OCI-M1 (cell line): ENCODE measurements at places on chromosomes 3 and 15.
A peak's percentile ranks its signal among the peaks of the same experiment; 100 is the strongest.

DNA sequence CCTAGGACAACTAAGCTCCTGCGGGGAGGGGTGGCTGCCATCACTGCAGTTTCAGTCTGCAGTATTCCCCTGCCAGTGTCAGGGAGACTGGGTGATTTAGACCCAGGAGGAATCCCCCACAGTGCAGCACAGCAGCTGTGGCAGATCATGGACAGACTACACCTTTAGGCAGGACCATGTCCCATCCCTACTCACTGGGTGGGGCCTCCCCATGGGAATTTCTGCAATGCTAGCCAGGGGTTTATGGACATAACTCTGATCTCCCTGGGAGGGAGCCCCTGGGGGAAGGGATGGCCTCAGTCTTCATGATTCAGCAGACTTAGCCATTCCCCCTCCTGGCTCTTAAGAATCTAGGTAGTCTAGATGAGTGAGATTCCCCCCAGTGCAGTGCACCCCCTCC is 130.1 kb upstream of the STAC start:
- no peak for DNase-seq

GRCh38 chr3:190519886-190520285 is 6.0 kb downstream of the IL1RAP start:
- DNase-seq = no peak

- DNase-seq = no peak
Observed at GRCh38 chr3:197782230-197782629, 8.8 kb upstream of the LRCH3 start.

DNA sequence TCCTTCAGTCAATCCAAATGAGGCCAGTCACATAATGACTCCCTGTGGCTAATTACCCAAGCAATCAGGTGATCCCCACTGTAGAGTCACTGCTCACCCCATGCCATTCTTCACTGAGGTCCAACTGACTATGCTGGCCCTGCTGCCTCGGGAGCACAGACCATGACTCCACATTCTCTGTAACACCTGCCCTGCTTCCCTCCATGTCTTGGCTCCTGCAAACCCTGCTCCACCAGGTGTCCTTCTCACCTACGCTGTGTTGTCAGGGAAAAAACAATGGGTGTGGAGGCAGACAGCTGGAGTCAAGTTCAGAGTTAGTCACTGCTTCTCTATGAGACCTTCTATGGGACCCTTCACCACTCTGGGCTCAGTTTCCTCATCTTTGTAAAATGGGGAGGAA is 6.1 kb upstream of the SFMBT1 start:
- DNase-seq = no peak

GRCh38 chr15:100196326-100197058 is 145.3 kb downstream of the ADAMTS17 start:
- DNase-seq = no peak

DNA sequence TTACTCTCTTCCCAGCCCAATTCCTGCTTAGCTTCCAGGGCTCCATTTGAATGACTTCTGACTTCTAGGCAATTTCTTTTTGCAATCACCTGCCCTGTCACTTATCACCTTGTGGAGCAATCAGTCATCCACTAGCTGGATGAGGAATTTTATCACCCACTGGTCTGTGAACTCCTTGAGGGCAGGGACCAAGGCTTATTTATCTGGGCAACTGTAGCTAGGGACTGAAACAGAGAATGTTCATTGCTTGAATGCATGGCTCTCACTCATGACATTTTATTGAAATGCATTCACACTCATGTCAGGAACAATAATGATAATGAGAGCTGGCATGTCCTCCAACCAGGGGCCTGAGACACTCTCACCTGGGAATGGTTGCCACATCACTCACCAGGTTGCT is 15.5 kb downstream of the TNFAIP8L3 start:
- DNase-seq = no peak

DNA sequence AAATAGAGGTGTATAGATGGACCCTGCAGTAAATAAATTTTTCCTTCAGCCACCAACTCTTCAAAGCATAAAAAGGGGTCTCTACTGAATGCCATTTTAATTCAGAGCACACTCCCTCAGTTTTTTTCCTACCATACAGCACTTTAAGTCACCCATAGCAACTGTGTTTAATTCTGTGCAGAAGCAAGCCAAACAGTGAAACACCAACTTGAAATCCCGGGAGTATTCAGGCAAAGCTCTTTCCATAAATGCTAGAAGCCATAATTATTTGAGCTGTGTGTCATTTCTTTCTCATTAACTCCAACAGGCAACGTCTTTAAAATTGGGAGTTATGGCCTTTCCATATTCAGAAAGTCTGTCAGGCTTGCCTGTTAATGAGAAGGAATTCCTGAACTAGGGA is 562.1 kb downstream of the GRM7 start:
- DNase-seq = no peak

DNA sequence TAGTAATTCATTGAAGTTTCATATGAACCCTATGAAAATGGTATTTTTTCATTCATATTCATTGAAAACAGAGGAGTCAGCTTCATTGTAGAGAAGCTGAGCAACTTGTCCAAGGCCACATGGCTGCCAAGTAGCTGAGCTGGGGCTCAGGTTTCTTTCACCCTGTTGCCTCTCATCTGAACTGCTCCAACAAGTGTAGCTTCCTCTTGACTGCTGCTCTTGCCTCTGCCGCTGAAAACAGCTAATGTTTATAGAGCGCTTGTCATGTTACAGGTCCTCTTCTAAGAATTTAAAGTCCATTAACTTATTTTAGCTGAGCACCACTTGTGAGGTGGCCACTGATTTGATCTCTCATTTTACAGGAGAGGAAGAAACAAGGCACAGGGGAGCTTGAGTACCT is 81.1 kb downstream of the PDCD6IP start:
- no peak for DNase-seq

DNA sequence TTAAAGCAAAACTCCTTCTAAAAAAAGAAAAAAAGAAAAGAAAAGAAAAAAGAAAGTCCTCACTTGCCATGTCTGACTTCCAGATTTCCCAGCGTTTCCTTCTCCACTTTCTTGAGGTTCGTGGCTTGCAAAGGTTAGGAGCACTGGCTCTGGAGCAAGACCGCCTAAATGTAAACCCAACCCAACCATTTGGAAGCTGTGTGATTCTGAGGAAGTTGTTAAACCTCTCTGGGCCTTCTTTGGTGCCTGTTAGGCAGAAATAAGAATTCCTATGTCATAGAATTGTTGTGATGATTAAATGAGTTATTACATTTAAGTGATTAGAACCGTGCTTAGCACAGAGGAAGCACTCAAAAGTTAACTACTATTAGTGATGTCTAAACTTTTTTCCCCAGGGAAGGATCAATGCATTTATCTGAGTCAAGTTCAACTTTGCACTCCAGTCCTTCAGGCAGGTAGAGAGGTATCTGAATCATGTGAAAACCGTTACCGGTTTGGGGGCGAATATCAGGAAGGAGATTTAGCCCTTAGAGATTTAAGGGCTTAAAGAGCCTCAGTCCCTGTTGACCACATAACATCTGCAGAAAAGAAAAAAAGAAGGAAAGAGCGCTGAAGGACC is 78.3 kb upstream of the HES1 start:
- DNase-seq = no peak

DNA sequence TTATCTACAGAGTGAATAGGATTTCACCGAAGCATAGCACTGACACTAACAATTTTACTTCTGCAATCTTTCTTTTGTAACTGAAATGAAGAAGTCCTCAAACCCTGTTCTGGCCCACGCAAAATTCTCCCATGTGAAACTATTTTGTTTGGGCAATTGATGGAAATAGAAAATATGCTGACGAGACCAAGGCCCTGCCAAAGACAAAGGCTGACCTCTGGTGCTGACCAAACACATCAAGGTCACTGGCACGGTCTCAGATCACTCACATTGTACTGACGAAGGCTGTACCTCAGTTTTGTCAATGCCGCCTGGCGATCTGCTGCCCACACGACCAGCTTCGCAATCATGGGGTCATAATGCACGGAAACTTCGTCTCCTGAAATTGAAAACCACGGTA is 58.4 kb upstream of the DCUN1D1 start:
- no peak for DNase-seq

- peak; percentile 22 for DNase-seq
Observed at GRCh38 chr3:57852896-57853295, 96.8 kb downstream of the SLMAP start.

- peak; percentile 50 for DNase-seq
Observed at GRCh38 chr3:122562923-122563716, 980 bp downstream of the PARP9 start.

GRCh38 chr3:72675243-72675642 is 173.0 kb downstream of the SHQ1 start:
- DNase-seq = no peak

DNA sequence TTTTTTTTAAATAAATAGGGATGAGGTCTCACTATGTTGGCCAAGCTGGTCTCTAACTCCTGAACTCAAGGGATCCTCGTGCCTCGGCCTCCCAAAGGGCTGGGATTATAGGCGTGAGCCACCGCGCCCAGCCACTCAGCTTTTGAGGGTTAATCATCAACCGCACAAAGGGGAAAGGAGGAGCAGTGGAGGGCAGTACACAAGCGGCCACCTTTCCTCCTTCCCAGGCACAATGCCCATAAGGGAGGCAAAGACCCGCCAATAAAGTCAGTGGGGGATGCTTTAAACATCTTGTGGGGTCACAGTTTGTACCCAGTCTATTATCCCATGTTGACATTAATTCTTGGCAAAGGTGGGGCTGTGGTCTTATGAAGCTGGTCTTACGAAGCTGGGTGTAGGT is 32.4 kb downstream of the EHD4 start:
- DNase-seq = no peak

DNA sequence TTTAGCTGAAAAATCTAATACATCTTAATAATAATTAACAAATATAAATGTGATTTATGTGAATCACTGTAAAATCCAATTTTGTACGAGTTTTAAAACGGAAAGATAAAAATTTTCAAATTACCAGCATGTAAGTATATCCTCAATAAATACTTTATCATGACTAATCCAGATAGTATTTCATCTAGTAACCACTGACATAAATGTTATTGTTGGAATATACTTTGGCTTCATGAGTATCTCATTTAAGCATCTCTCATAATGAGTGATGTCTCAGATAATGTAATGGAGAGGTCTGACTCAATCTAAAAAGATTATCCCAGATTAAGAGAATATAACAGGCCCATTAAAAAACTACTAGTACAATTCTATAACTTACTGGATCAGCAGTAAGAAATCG is 216.3 kb downstream of the STAG1 start:
- no peak for DNase-seq

DNA sequence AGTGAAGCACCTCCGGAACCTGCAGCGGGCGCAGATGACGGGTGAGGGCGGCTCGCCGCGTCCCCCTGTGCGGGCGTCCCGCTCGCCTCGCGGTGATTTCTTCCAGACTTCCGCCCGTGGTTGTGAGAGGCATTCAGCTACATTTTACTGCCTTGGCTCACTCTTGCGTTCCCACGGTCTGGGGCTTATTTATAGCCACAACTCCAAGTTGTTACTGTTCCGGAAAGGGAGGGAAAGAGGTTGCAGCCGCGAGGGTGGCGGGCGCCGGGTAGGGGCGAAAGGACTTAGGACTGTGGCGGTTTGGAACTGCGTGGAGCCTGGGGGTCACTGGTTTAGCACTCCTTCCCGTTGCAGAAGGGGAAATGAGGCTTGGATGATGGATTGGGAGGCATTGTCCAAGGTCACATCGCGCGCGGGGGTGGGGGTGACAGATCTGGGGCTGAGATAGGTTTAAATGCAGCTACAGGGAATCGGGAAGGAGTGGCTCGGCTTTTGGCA is 1.1 kb downstream of the HES1 start:
- DNase-seq = peak; percentile 57

DNA sequence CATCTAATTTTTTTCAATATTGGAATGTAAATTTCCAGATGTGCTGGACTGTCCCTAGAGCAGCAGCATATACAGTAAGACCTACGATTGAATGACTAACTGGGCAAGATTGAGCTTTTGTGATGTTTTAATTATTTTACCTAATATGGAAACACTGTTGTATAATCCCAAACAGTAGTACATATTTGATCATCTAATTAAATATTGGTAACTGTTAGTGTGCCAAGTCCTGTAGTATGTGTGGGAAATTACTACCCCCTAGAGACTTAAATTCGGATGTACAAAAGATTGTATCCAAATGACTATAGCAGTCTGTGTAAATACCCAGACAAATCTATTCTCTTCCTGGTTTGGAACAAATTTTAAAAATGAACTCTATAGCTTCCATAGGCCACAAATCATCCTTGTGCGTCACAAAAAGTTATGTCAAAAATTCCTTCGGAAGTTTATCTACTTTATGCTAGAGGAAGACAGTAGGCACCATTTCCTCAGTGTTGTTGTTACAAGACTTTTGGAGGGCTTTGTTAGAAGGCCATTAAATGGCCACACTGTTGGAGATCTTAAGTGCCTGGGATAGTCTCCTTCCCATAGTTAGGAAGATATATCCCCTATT is 41.6 kb downstream of the NKIRAS1 start:
- no peak for DNase-seq

DNA sequence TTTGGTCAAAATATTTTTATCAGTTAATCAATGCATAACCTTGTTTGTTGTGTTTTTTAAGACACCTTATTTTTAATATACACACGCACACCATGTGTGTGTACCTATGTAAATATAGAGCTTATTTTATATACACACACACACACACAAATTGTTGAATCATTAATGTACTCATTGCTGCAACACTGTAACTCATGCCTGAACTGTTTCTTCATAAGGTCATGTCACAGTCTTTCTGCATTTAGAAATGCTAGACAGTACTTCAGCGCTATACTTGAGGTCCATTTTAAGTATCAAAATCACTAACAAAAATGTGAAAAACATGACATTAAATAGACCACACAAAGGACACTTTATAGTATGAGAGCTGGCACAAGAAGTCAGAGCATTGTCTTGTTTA is 589.4 kb downstream of the SI start:
- DNase-seq = no peak

- peak; percentile 40 for DNase-seq
Observed at GRCh38 chr3:8713901-8714759, 19.5 kb upstream of the CAV3 start.

GRCh38 chr3:108914774-108915641 is 38.7 kb downstream of the GUCA1C start:
- peak; percentile 74 for DNase-seq

GRCh38 chr15:26132811-26133210 is 269.7 kb upstream of the ATP10A start:
- no peak for DNase-seq

DNA sequence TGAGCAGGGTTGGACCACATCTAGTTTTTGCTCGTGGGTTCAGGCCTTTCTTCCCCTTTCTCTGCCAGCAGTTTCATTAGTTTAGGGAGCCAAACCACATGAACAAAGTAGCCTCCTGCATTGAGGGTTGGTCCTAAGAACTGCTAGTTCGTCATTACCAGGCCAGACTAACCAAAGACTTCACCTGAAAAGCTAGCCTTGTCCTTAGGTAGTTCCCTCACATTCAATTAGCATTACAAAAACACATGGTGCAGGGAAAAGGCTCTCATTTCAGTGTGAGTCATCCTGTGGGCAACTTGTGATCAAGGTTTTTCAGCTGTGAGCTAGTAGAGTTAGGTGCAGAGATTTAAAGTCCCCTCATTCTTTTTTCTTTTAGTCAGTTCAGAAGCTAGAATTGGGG is 279.3 kb upstream of the CTNNB1 start:
- DNase-seq = no peak

GRCh38 chr15:95850837-95851236 is 479.7 kb upstream of the NR2F2 start:
- peak; percentile 10 for DNase-seq

- DNase-seq = no peak
Observed at GRCh38 chr3:52353291-52353855, 37.3 kb downstream of the DNAH1 start.
